ENCODE measurements at places on chromosomes 1 and 21.
A peak's percentile ranks its signal among the peaks of the same experiment; 100 is the strongest.

- no peak for DNase-seq
Measured at GRCh38 chr1:28703629-28704028, 33.1 kb upstream of the YTHDF2 start.

GRCh38 chr1:94686882-94687281 lies 133.3 kb upstream of the SLC44A3 start:
- DNase-seq = no peak

- DNase-seq = no peak
Measured at GRCh38 chr1:3777078-3777547, 4.6 kb downstream of the SMIM1 start.

- no peak for DNase-seq
Measured at GRCh38 chr1:116997636-116998035, 3.9 kb upstream of the CD101 start.

- no peak for DNase-seq
Measured at GRCh38 chr1:220983877-220984635, 104.8 kb downstream of the HLX start.

- no peak for DNase-seq
Measured at GRCh38 chr1:32895325-32896215, 5.6 kb downstream of the TMEM54 start.

- no peak for DNase-seq
Measured at GRCh38 chr1:980137-980571, 1.7 kb downstream of the PERM1 start.

GRCh38 chr1:85279458-85280080 lies 3.1 kb upstream of the BCL10 start:
- no peak for DNase-seq

DNA sequence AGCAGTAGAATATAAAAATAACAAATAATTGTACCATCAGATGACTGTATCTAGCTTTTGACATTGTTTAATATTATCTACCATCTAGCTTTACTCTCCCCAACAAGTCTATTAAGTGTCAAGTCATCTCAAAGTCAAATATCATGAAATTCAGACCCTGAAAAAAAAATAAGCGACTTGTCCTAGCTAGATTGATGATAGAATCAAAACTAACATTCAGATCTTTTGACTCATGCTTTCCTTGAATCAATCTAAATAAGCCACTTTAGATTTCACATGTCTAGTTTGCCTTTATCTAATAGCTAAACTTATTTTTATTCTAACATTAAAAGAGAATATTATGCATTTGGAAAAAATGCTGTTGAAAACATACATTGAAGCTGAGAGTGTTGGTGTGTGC lies 35.4 kb downstream of the CRB1 start:
- no peak for DNase-seq

GRCh38 chr1:201216395-201217085 lies 25.9 kb downstream of the IGFN1 start:
- DNase-seq = no peak

- DNase-seq = no peak
Measured at GRCh38 chr21:33355355-33355754, 30.6 kb downstream of the IFNAR1 start.

- DNase-seq = no peak
Measured at GRCh38 chr1:60345621-60346020, 272.1 kb upstream of the C1orf87 start.

DNA sequence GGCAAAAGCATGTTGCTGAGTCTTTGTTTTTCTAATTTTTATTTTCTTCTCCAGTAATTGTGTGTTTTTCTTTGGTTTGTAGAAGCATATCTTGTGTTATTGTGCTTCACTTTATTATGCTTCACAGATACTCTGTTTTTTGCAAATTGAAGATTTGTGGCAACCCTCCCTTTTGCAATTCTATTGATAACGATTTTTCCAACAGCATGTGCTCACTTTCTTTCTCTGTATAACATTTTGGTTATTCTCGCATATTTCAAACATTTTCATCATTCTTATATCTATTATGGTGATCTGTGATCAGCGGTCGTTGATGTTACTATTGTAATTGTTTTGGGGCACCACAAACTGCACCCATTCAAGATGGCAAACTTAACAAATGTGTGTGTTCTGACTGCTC lies 3.8 kb upstream of the ANGEL2 start:
- DNase-seq = no peak

DNA sequence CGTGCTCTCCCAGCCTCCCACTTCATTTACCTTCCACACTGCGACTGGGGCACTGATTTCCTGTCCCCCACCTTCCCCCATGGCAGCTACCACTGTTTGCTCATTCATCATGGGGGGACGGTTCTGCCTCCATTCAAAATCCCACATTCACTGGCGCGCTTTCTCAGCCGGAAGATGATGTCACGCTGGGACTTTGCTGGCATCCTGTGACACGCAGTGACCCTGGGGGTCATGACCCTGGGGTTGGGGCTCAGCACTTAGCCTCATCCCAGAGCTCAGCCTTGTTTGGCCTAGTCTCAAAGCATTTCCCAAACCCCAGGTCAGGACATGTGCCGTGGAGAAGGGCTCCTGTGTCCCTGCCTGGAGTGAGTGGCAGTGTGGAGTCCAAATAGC lies 582 bp upstream of the KCNAB2 start:
- DNase-seq = no peak

GRCh38 chr1:24909388-24909898 lies 20.6 kb downstream of the RUNX3 start:
- no peak for DNase-seq

DNA sequence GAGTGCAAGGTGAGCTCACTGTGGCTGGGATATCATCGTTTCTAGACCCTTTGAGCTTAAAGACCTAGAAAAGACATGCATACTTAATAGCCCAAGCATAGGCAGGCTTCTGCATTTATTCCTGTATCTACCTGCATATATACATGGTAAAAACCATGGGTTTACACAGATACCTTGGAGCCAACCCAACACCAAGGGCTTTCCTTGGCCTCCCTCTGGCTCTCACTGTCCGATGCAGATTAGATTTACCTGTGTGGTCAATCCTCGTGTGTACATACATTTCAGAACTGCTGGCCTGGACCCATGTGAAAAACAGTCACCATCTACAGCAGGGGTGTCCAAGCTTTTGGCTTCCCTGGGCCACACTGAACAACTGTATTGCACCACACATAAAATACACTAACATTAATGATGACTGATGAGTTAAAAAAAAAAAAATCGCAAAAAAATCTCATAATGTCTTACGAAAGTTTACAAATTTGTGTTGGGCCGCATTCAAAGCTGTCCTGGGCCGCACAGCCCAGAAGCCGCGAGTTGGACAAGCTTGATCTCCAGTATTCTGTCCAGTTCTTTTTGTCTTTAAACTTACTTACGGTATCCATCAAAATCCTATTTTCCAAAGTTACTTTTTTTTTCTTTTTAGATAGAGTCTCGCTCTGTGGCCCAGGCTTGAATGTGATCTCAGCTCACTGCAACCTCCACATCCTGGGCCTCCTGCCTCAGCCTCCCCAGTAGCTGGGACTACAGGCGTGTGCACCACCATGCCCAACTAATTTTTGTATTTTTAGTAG lies 43.5 kb downstream of the WDR4 start:
- DNase-seq = no peak

DNA sequence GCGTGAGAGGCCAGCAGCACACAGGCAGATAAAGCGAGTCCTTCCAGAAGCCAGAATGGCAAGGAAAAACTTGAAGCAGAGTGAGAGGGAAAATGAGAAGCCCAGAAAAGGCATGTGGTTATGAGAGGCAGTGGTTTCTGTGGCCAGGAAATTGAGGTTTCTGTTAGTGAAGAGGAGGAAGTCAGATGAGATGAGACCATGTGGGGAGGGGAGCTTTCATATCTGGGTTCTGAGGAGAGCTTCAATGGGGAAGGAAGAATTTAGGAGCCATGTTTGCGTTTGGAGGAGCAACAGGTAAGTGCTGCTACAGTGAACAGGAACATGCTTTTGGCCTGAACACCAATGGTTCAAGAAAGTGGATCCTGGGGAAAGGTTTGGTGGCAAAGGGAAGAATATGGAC lies 6.1 kb upstream of the CD1A start:
- no peak for DNase-seq

DNA sequence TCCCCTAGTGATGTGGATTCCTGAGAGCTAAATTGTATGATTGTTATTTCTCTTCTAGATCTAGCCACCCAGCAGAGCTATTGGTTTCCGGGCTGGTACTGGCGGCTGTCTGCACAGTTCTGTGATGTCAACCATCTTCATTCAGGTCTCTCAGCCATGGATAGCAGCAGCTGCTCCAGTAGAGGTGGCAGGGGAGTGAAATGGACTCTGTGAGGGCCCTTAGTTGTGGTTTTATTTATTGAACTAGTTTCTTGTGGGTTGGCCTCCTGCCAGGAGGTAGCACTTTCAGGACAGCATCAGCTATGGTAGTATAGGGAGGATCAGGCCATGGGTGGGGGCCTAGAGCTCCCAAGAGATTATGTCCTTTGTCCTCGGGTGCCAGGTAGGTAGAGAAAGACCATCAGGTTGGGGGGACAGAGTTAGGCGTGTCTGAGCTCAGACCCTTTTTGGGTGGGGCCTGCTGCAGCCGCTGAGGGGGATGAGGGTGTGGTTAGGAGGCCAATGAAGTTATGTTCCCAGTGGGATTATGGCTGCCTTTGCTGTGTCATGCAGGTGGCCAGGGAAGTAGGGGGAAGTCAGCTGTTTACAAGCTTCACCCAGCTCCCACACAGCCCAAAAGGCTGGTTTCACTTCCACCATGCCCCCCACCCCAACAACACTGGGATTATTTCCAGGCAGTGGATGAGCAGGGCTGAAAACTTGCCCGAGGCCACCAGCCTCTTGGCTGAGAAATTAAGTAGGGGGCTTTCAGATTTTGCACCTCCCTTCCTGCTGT lies 55.1 kb upstream of the RGS4 start:
- no peak for DNase-seq

DNA sequence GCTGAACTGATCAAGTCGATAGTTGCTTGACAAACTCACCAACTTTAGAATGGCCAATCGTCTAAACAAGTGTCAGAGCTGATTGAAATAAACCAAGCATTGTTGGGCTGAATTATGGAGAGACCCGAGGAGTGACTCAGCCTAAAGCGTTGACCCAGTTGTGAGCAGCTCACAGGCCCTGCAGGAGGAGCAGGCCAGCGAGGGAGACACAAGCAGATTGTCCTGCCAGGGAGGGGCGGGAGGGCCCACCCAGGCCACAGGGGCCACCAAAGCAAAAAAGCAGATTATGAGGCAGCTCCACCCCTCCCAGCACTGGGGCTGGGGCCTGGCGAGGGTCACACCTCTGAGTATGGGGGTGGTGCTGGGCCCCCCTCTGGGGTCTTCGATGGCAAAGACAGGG lies 10.1 kb upstream of the MATN1 start:
- DNase-seq = no peak

- no peak for DNase-seq
Measured at GRCh38 chr1:88658419-88658818, 25.7 kb upstream of the PKN2 start.

DNA sequence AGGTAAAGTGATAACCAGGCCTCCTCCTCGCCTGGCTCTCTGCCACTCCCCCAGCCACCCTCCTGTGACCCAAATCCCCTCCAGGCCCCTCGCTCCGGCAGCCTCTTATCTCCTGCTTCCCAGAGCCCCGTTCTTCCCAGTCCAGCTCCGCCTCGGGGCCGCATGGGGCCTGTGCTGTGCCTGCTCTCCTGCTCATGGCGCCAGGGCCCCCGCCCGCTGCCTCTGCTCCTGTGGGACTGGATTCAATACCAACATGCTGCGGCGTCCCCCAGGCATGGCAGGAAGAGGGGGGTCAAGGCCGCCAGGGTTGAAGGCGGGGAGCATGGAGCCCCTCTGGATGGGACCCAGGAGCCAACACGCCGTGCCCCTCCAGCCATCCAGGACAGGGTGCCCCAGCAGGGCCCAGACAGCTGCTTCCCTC lies 213.0 kb upstream of the VAMP3 start:
- no peak for DNase-seq

DNA sequence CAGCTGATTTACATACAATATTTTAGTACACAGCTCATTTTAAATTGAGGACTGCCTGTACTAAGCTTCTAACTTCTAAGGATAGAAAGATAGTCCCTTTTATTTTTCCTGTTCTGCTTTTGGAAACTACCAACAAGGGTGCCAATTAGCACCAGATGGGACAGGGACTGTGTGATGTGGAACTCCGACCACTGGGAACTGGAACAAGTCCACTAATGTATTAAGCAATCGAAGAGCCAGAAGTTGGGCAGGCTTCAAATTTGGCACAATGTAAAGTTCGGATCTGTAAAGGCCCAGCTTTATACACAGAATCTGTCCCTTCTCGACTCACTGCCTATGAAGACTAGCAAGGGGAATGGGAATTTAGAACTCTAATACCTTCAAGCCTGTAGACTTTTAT lies 149.3 kb downstream of the ZC3H11B start:
- no peak for DNase-seq

DNA sequence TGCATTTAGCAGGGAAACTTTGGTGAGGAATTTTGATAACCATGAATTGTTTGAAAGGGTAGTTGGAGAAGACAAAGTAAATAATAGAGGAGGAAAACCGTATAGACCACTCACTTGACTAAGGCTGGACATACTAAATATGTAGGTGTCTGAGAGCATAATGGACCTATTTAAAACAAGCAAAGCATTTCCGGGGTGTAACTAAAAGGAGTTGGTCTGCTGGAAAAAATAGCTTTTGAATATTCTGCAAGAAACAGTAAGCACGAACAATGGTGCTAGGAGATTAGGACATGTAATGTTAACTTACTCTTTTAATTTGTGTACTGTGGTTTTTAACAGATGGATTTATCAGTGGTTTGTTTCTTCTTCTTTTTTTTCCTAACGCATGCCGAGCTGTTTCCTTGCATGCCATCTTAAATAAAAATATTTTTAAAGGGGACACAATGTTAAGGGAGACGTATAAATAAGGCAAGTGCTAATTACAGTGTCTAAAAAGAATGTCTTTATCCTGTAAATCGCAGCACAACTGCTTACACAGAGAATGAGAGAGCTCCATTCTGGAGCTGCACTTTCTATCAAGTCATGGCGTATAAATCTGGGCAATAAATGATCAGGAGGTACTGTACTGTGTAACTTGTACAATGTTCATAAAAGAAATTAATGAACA lies 492.1 kb downstream of the LMO4 start:
- no peak for DNase-seq

GRCh38 chr1:79478160-79478559 lies 471.6 kb upstream of the ADGRL4 start:
- no peak for DNase-seq

DNA sequence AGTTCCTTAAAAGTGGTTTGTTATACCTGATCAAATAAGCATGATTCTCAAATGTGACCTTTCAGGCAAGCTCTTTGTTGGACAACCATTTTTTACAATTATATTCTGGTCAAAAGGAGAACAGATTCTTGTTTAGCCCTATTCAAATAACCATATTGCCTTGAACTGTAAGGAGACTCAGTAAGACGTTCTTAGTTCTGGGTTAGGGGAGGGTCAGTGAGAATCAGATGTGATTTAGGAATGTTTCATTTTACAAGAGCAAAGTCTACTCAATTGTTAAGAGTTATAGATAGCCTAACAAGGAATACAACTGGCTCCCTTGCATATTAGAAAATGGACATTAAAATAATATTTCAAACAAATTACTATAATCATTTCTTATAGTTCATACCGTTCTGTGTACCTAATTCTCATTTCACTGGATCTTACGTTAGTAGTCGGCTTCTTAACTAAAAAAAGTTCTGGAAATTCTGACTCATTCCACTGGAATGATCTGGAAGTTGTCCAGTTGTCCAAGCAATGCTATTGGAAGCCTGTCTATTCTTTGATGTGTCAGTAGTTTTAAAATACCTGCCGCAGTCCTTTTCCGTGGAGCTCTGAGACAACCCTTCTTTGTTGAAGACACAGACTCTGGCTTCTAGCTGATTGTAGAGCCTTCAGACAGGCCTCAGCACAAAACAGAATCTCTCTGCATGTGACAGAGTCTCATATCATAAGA lies 88.8 kb downstream of the MAST2 start:
- DNase-seq = peak; percentile 53

- no peak for DNase-seq
Measured at GRCh38 chr1:185971688-185972087, 237.5 kb downstream of the HMCN1 start.
